ENCODE measurements at places on chromosomes 7 and 10.

DNA sequence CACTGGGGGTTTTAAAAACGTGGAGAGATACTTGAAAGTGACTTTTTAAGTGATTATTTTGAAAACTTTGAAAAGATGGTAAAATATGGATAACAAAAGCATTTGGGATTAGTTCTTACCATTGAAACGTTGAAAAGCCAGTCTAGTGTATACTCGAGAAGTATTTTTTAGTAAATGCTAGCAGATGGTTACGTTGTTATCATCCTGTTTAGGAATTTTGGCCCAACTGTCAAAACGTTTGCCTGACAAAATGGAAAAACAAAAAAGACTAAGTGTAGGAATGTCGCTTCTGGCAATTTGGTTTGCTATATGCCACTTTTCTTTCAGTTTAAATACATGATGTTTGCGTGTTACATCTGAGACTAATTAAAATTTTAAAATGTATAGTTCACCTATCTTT is 1.2 kb downstream of the RBM33 start:
- DNase-seq: no peak

GRCh38 chr10:6586501-6586900 is 6.4 kb upstream of the PRKCQ start:
- DNase-seq: no peak

DNA sequence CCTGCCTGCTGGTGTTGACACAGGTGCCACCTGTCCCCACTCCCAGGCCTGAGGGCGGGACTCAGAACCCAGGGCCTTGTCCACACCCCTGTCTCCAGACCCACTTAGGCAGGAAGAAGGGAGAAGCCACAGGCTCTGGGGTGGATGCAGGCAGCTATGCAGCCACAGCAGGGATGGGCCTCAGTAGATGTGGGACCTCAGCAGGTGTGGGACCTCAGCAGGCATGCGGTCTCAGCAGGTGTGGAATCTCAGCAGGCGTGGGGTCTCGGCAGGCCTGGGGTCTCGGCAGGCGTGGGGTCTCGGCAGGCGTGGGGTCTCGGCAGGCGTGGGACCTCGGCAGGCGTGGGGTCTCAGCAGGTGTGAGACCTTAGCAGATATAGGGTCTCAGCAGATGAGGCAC is 118.0 kb upstream of the PITRM1 start:
- DNase-seq: no peak

DNA sequence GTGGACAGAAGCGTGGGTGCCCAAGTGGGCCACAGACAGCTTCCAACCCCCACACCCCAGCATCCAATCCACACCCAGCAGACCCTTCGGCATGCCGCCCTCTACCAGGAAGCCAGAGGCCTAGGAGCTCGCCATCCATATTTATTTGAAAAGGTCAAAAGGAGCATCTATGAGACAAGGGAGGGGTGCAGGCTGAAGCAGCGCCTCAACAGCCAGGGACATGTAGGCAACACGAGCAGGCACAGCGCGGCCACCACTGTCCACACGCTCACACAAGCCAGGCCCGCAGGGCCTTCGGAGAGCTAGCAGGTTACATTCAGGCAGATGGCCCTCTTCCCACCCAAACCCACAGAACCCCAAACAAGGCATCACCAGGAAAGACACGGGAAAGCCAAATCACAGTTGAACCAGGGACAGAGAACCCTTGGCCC is 34.6 kb downstream of the PSAP start:
- DNase-seq: no peak

DNA sequence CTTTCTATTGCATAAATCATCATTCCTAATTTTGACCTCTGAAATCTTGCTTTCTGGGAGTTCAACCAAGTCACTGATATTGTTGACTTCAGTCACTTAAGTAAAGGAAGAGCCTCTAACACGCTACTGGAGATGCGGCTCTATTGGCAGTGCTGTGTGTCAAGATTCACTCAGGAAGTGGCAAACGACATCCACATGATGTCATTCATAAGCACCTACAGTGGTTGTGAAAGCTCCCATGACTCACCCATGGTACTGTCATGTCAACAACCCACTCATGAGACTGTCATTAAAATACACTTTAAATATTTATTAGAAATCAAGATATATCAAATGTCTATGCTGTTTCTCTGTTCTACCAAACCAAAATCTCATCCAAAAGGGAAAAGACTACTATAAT is 52.5 kb upstream of the LHFPL3 start:
- no peak for DNase-seq

DNA sequence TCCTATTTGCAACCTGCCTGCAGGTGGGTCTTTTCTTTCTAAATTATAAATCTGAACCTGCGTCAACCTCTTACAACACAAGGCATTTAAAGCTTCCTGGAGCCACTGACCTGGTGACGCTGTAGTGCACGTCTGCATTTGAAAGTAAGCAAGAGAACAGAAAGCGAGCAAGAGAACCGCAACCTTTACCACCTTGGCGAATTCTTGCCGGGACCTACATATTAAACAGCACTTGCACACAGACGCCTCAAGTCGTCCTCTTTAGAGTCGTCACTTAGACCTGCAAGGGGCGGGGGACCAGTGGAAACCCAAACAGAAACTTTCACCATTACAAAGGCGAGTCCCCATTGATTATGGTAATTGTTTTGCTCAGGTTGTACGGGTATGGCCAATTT is 9.5 kb downstream of the GLI3 start:
- no peak for DNase-seq

- no peak for DNase-seq
These were observed 554 bp downstream of the CSGALNACT2 start for GRCh38 chr10:43138757-43139241.

DNA sequence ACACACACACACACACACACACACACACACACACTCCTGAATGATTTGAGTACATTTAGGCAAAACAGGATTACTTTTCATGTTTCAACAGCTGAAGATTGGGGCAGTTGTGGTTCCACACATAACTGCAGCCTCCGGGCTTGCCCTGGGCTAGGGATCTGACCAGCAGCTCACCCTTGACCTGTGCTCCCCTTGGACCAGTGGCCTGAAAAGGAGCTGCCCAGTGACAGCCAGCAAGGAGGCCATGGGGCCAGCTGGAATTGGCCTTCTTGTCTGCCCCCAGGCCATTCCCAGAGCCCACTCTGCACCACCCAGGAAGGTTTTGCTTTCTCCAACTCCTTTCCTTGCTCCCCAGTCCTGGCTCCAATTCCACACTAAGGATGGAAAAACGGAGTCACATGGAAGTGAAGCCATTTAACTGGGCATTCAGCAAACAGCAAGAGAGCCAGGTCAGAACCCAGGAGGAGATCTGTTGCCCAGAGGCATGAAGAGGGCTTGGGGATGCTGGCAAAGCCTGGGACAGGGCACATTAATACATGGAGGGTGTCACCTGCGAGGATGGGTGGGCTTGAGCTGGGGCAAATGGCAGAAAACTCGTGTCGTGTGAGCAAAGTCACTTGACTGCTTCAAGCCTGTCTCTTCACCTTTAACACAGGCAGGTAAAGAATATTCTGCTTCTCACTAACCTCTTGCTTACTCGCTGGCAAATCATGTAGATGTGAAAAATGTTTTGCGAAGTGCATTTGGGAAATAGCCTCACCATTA is 61.5 kb upstream of the GDF10 start:
- DNase-seq: no peak

DNA sequence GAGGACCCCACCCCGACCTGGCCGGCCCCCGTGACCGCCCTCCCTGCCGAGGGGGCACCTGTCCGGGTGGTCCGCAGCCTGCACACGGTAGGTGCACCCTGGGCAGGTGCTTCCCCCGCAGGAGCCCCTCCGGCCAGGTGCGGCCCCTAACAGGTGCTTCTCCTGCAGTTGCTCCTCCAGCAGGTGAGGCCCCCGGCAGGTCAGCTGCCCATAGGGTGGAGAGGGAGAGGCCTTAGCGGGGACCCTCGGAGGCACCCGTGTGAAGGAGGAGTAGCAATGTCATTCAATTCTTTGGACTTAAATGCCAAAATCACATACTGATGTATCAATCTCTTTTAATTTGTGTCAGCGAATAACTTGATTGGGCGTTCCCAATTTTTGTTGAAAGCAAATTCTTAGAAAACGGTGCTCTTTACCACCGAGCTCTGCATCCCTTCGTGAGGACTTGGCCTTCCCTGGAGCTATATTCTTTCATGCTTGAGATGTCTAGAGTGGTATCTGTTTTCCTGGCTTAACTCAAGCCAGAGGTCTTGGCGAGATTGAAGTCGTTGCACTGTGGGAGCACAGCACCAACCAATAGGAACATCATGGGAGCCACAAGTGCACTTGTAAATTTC is 738 bp upstream of the NCAPG2 start:
- no peak for DNase-seq
